Lung (tissue), 17 donors: ENCODE measurements at places on chromosomes 11 and 22. TPM values are rescaled to one million over a fixed set of nuclear protein-coding genes. Genes with fewer than 3 reads are reported as not detected.

DNA sequence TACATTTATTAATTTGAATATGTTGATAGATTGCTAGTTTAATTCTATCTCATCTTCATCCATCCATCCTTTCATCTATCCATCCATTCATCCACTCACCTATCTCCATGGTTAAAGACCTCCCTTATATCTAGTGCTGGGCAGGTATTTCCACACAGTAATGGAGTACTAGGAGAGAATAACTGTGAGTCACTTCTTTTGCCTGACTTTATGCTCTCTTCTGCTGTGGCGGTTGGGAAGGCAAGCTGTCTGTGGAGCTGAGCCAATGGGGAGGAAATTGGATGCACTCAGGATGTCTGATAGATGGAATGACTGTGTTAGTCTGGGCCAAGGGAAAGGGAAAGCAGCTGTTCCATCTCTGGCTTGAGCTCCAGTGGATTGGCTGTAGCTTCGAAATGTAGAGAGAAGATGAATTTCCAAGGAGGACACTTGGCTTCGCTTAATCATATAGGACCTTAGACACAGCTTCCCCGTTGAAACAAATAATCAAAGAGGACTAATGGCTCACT is 60.3 kb downstream of the NELL1 start:
- no peak overlapping the region for H3K4me3 ChIP-seq
- H3K4me1 ChIP-seq = no peaks in the 10 kb centered on the region
- no peaks in the 10 kb centered on the region for H3K27me3 ChIP-seq
- no peaks in the 10 kb centered on the region for H3K36me3 ChIP-seq
- DNase-seq = no peak
- H3K27ac ChIP-seq = no peak overlapping the region

- H3K27me3 ChIP-seq = no peaks in the 10 kb centered on the region
- H3K4me3 ChIP-seq = no peak overlapping the region
- H3K27ac ChIP-seq = no peak overlapping the region
These were observed 9.7 kb upstream of the PIK3IP1 start for GRCh38 chr22:31302006-31302405.

The SHANK2 gene
- total RNA-seq = 55.4 TPM

The POU2F3 gene
- 2.9 TPM for total RNA-seq

The UBE2L6 gene
- 97.1 TPM for total RNA-seq

The IRAG1 gene
- total RNA-seq = 16.1 TPM
